ENCODE measurements at places on chromosomes 11 and 22.

- no peak for DNase-seq
Measured at GRCh38 chr22:40477683-40478337, 107.4 kb downstream of the SGSM3 start.

- no peak for DNase-seq
Measured at GRCh38 chr11:59769111-59769510, 13.9 kb downstream of the STX3 start.

DNA sequence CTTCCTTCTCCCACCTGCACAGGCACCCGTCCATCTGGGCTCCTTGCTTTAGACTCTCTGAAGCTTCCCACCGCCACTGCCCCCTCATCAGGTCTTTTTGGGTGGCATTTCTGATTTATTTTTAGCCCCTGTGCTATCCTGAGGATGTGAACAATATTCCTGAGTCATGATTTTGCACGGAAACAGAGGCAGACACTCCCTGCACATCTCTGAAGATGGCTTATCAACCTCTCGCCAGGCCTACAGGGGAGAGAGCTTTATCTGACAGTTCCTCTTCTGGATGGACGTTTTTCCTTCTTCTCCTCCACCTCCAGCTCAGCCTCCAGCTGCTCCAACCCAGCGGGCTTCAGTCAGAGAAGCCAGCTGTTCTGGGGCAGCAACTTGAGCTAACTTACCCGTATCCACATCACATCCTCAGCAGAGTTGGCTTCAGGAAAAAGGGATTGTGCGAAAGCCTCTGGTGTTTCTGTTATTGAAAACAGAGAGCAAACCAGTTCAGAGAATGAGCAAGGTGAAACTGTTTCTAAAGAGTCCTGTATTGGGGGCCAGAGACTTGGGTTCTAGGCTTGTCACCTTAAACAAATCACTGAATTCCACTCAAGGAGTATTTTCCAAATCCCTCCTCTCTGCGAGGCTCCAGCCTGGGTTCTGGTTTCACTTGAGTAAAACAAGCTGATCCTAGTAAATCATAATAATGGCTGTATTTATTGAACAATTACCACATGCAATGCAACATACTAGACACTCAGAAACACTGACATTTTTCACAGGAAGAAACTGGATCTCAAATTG is 33.1 kb upstream of the ETS1 start:
- no peak for DNase-seq

DNA sequence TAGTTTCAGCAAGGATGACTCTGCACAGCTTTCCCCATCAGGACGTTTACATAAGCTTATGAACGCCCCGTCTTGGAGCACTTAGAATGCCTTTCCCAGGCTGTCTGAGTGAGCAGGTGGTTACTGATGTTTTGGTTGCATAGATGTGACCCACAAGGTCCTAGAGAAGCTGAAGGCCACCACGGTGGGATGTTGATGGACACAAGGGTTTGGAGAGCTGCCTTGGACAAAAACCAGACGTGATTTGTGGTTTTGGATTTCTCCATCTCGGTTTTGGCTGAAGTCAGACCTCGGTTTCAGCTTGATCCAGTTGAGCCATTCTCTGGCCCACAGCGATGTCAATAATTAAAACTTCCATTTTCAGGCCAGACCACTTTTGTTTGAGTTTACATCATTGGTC is 151.9 kb downstream of the LDLRAD3 start:
- DNase-seq = no peak

DNA sequence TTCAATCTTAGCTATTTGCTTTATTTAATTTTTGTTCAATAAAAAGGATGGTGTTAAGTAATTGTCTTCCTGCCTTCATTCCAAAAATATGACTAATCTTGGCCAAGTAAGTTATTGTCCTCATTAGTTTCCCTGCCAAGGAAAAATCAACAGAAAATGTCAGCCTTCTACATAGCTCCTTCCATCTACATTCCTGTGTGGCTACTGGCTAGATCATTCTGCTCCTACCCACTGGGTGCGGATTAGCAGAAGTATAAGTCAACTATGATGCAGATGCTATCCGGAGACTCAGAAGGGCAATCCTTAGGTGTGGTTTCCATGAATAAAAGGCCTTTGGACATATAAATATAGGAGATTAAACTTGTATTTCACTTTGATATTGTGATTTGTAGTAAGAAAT is 154.4 kb downstream of the SBF2 start:
- DNase-seq = no peak

- no peak for DNase-seq
Measured at GRCh38 chr11:34609850-34610249, 11.0 kb upstream of the EHF start.

GRCh38 chr11:93000511-93001476 is 31.3 kb downstream of the MTNR1B start:
- no peak for DNase-seq

GRCh38 chr22:38830026-38830844 is 13.6 kb downstream of the NPTXR start:
- no peak for DNase-seq

DNA sequence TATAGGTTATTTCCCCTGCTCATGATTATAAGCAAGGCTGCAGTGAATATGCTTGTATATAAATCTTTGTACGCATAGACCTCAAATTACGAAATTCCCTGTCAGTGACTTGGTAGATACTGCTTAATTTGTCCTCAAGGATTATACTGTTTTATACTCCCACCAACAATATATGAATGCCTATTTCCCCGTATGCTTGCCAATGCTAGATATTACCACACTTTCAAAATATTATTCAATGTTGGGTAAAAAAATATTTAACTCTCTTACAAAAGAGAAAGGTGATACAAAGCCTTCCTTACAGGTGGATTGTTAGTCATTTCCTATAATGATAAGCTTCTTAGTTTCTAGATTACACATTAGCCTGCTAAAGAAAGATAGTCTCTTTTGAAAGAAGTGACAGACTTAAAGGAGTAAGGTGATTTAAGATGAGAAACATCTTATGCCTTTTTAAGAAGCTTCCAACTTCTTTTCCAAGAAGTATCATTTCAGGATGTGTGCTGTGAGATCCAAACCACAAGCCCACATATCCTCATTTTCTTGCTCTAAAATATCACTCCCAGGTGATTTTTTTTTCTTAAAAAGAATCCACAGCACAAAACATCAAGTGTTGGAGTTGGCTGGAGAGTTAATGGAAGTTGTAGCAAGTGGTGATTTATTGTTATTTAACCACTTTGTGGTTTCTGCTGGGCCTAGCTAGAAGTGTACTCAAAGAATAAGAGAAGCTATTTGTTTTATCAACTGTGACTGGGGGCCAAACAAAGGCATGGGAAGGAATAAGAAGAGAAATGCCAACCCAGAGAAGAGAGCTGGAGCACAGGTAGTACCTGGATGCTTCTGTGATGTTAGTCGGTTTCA is 59.2 kb downstream of the BARX2 start:
- DNase-seq = no peak

Measured in germinal center (tissue), 1 donor.